ENCODE measurements at places on chromosomes 6 and 20.

DNA sequence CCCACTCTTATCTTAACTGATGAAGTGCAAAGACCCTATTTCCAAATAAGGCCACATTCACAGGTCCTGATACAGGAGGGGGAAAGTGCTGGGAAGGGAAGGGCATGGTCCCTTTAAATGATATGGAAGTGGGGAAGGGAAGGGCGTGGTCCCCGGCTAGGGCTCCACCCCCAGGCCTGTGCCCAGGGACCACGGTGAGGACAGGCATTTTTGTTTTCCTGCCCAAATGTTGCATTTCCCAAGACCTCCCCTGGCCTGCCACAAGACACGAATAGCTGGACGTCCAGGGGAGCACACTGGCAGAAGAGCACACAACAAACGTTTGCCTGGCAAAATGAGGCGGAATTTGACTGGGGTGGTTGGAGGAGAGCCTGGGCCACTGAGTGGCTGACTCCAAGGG is 16.1 kb upstream of the HFE start:
- no peak for DNase-seq

GRCh38 chr6:13648850-13649249 is 33.7 kb downstream of the NOL7 start:
- DNase-seq: no peak

GRCh38 chr20:59665656-59666555 is 61.6 kb downstream of the PHACTR3 start:
- DNase-seq: no peak

DNA sequence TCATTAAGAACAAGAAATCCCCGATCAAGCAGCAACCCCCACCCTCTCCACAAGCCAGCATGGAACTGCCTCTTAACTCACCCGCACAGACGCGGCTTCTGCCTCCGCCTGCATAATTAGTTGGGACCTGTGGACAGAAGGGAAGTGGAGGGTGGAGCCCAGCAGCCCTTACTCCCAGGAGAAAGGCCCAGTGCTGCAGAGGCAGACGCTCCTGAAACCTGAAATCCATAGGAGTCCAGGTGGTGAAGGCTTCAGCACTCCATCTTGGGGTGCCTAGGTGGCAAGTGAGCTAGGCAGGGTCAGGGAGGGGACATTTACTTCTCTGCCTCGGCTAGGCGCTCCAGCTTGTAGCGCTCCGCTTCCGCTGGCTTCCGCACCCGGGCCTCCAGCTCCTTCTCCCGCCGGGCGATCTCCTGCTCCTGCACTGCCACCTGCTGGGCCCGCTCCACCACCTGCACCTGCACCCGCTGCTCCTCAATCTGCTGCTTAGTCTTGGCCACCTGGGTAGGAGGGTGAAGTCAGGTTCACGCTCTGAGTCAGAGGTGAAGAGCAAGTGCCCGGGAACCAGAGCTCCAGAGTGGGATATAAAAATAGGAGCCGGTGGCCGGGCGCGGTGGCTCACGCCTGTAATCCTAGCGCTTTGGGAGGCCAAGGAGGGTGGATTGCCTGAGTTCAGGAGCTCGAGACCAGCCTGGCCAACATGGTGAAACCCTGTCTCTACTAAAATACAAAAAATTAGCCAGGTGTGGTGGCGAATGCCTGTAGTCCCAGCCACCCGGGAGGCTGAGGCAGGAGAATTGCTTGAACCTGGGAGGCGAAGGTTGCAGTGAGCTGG is 10.7 kb downstream of the TUBB start:
- DNase-seq: no peak

DNA sequence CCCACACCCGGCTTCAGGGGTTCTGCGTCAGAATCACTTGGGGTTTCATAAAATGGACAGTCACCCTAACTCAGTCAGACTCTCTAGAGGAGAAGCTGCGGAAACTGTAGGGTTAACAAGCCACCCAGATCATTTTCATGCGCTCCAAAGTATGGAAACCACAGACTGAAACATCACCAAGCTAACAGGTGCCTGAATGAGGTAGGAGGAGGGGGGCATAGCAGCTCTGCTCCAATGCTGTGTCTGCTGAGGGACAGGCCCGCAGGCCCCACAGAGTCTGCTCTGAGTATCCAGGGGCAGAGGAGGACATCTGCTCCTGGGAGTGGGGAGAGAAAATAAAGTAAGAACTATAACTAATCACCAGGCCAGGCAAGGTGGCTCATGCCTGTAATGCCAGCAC is 97.1 kb upstream of the AKAP12 start:
- DNase-seq: no peak

DNA sequence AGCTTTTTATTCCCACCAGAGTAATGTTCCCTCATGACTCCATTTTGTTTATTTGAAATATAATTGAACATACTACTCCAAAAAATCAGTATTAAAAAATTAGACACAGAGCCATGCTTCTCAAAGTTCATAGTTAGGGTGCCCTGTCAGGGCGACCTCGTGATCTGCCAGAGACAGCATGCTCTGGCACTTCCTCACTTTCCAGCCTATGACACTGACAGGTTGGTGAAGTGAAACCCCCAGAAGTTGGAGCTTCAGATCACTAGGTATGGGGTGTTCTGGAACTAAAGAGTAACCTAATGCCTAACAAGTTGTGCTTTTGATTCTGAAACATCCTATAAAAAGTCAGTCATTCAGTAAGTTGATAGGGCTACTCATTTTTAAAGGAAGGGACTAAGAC is 93.0 kb downstream of the TBC1D7 start:
- no peak for DNase-seq

- DNase-seq: peak; percentile 33
Measured at GRCh38 chr20:51934301-51935002, 132.1 kb upstream of the SALL4 start.

- no peak for DNase-seq
Measured at GRCh38 chr6:132061381-132061780, 110.2 kb upstream of the CCN2 start.

- no peak for DNase-seq
Measured at GRCh38 chr6:122653094-122653493, 42.9 kb downstream of the PKIB start.

- DNase-seq: no peak
Measured at GRCh38 chr20:50673466-50674137, 17.7 kb downstream of the RIPOR3 start.

GRCh38 chr6:43823879-43824702 is 54.1 kb downstream of the VEGFA start:
- no peak for DNase-seq

GRCh38 chr6:168228676-168229367 is 90.8 kb downstream of the DACT2 start:
- no peak for DNase-seq

DNA sequence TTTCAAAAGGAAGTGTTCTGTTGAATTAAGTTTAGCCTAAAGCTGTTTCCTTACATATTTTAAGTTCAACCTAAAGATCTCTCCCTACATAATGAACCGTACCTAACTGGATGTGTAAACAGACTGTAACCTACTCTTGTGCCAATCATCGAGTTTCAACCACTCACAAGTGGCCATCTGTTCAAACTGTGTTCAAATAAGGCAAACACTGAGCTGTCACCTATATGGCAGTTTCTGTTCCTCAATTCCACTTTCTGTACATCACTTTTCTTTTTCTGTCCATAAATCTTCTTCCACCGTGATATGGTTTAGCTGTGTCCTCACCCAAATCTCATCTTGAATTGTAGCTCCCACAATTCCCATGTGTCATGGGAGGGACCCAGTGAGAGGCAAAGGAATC is 428.6 kb downstream of the HACE1 start:
- no peak for DNase-seq

DNA sequence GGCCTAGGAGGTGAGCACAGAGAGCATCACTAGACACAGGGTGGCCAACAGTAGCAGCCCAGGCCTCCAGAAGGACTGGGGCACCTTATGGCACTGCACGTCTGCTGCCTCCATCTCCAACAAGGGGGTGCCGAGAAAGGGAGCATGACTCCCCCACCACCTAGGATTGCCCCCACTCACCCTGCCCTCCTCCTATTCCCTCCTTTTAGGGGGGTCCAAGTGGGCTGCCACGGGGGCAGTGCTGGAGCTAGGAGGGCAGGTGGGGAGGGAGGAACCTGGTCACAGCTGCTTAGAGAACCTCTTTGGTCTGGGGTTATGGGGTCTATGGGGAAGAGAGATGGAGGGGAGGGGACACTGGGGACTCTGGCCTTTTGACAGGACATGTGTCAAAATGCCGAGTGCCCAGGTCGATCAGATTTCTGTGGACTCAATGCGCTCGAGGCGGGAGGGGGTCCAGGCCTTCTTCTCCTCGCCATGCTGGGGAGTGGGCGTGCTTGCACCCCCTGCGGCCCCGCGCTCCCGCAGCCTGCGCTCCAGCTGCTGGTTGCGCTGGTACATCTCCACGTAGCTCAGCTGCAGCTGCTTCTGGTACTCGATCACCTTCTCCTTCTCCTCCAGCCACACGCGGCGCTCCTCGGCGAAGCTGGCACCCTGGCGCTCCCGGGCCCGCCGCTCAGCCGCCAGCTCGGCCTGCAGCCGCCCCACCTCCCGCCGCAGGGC is 4.5 kb upstream of the FASTKD5 start:
- DNase-seq: no peak

DNA sequence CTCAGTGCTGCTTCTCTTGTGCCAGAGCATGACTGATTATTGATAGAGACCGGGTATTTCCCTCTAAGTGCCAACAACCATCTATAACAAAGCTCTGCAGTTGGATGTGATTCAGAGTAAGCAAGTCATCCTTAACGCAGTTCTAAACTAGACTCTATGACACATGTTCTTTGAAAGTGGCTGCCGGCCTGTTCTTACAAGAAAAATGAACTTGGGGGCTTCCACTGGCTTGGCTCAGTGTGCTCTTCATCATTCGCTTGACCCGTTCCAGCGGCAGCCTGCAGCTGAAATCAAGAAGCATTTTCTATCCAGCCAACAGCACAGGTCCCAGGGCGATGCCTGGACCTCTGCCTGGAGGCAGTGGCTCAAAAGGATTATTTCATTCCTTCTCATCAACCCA is 29.8 kb downstream of the GFOD1 start:
- no peak for DNase-seq

DNA sequence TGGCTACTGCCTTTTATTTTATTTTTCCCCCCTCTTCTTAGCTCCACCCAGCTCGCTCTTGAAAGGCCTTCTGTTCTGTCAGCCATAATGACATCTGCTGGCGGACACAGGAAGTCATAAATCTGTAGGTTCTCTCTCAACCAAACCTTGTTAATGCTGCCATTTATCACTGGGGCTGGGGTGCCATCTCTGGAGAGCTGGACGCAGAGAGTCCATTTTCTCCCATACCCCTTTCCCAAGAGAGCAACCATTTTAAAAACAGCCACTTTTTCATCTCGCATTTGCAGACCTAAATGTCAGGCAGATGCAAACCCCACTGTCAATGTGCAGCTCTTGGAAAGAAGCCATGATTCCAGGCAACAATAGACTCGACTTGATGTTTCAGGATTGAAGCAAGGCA is 13.0 kb upstream of the TSHZ2 start:
- no peak for DNase-seq

- DNase-seq: no peak
Measured at GRCh38 chr6:169232507-169232931, 21.1 kb downstream of the THBS2 start.

DNA sequence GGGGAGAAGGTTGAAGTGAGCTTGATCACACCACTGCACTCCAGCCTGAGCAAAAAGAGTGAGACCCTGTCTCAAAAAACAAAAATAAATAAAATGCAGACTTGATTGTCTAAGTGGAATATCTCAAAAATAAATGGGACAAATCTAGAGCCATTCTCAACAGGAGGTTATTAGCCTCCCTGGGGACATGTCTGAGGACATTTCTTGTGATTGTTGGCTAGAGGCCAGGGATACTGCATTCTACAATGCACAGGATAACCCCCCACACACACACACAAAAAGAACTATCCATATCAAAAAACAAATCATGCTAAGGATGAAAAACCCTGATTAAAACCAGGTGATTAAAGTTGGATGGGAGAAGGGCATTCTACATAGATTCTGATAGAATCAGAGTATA is 37.5 kb downstream of the FAM217A start:
- DNase-seq: no peak

GRCh38 chr6:88368071-88368787 is 202.1 kb upstream of the CNR1 start:
- no peak for DNase-seq

GRCh38 chr6:31479151-31479932 is 18.6 kb upstream of the MICB start:
- no peak for DNase-seq

DNA sequence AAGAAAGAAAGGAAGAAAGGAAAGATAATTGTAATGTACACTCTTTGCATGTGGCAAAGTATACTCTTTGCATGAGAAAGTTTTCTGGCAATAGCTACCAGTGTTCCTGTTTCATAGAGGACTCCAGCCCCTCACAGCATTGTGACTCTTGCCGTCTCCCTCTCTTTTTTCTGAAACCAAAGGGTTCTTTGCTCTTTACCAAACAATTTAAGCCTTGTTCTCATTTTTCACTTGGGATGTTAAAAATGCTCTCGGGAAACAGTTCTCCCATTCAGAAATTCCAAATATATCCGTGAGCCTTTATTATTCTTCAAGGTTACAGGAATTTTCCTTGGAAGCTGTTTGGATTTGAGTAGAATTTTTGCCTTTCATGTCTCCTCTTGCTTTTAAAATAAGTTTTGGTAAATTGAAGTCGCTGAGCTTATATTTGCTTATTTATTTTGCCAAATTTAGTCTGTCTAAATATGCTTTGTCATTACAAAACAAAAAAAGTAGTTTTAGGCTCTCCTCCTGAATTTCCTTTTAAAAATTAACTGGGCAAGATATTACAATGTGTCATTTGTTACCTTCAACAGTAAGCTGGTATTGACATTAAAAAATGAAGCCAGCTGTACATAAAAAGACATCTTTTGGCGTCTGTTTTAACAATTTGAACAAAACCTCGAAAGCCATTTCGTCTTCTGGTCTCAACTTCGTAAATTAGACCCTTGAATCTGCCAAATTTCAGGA is 103.8 kb upstream of the ARMC2 start:
- no peak for DNase-seq

Data from NCI-H460 (cell line).